ENCODE measurements at places on chromosomes 4 and X.

DNA sequence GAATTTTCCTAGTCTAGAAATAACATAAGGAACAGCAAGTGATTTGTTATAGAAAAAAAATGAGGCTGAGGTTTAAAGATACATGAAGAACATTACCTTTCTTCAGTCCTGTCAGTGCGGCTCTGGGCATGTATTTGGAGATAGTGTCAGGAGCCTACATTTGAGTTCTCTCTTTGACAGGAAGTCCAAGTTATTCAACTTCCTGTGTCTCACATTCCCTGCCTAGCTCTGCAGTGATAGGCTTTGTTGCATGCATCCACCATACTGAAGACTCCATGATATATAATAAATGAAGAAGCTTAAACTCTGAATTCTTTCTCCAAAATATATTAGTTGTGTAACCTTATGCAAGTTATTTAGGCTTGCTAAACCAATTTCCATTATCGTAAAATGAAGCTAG is 148.7 kb downstream of the RELL1 start:
- no peak for DNase-seq

- DNase-seq = no peak
Measured at GRCh38 chr4:169203891-169204290, 66.9 kb downstream of the SH3RF1 start.

- no peak for DNase-seq
Measured at GRCh38 chr4:11529625-11530201, 101.0 kb upstream of the HS3ST1 start.

DNA sequence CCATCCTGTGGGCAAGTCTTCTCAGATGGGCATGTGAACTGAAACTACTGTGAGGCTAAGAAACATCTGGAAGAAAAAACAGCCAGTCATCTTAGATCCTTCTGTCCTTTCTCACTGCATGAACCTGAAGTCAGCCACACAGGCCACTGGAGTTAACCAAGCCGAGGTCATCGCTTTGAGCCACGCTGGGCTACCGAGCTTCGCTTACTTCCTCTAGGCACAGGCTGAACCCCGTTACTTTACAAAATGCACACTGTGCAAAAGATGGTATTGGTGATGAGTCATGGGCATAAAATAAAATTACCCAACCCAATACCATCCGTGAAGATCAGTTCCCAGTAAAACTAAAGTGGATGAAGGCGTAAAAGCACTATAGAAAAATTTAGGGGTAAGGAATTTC is 86.2 kb downstream of the MTMR1 start:
- no peak for DNase-seq

DNA sequence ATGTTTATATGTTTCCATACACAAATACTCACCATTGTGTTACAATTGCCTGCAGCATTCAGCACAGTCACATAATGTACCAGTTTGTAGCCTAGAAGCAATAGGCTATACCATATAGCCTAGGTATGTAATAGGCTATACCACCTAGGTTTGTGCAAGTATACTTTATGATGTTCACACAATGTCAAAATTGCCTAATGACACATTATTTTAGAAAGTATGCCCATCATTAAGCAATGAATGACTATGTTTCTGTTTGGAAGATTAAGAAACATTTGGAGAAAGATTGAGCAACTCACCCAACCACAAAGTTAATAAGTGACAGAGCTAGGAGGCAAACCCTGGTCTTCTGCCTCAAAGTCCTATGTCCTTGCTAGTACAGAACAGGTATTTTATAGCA is 96.8 kb upstream of the GRIA3 start:
- no peak for DNase-seq

DNA sequence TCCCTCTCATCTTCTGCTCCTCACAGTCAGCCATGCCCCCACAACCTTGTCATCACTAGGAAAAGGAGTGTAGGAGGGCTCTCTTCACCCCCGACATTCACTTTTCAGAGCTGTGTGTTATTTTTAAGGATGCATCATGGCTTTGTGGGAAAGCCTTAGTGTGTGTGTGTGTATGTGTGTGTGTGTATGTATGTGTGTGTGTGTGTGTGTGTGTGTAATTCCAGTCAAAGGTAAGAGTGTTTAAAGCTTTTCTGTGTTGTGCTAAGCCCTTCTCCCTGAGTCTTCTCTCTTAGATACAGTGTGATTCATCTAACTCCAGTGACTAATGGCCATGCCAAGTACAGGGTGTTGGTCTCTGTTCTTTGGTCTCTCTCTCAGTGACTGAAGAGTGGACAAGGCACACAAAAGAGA is 76.6 kb downstream of the CHIC2 start:
- no peak for DNase-seq

DNA sequence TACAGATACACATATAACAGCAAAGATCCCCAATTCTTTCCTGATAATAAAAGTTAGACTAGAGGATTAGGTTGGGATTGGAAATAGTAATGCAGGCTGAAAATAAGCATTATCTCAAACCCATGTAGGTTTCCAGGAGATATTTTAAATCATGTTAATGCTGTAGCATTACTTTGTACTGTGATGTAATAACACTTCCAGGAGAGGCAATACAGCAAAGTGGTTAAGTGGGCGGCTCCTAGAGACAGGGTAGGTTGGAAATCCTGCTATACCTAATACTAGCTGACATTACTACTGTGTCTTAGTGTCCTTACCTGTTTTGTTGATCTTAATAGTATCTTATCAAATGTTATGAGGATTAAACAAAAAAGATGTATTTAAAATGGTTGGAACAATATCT is 9.6 kb downstream of the PAICS start:
- no peak for DNase-seq

DNA sequence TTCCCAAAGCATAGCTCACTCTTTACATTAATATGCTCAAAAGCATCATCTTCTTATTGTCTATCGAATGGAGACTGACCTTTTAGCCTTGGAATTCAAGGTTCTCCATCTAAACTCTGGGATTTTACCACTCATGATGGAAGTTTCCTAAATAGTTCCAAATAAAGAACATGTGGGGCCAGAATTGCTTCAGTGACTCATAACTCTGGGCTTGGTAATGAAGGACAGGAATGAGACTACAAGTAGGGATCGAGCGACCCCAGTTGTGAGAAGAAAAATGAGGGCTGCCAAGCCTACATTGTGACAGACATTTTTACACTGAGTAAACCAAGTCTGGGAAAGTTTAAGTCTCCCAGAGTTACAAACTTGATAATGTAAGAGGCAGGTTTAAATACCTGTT is 269.9 kb downstream of the CBLL2 start:
- DNase-seq = no peak

- DNase-seq = no peak
Measured at GRCh38 chrX:10047133-10047532, 80.0 kb downstream of the CLDN34 start.

- no peak for DNase-seq
Measured at GRCh38 chr4:154660052-154660451, 47.6 kb upstream of the FGG start.

GRCh38 chrX:63506320-63506719 is 155.2 kb upstream of the SPIN4 start:
- DNase-seq = no peak

GRCh38 chr4:7389101-7389701 is 45.5 kb downstream of the PSAPL1 start:
- DNase-seq = peak; percentile 38

DNA sequence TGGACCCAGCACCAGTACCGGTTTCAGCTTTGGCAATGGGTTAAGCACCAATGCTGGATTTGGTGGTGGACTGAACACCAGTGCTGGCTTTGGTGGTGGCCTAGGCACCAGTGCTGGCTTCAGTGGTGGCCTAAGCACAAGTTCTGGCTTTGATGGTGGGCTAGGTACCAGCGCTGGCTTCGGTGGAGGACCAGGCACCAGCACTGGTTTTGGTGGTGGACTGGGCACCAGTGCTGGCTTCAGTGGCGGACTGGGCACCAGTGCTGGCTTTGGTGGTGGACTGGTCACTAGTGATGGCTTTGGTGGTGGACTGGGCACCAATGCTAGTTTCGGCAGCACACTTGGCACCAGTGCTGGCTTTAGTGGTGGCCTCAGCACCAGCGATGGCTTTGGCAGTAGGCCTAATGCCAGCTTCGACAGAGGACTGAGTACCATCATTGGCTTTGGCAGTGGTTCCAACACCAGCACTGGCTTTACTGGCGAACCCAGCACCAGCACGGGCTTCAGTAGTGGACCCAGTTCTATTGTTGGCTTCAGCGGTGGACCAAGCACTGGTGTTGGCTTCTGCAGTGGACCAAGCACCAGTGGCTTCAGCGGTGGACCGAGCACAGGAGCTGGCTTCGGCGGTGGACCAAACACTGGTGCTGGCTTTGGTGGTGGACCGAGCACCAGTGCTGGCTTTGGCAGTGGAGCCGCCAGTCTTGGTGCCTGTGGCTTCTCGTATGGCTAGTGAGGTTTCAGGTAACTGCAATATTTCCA is 9.8 kb downstream of the TRO start:
- DNase-seq = no peak

DNA sequence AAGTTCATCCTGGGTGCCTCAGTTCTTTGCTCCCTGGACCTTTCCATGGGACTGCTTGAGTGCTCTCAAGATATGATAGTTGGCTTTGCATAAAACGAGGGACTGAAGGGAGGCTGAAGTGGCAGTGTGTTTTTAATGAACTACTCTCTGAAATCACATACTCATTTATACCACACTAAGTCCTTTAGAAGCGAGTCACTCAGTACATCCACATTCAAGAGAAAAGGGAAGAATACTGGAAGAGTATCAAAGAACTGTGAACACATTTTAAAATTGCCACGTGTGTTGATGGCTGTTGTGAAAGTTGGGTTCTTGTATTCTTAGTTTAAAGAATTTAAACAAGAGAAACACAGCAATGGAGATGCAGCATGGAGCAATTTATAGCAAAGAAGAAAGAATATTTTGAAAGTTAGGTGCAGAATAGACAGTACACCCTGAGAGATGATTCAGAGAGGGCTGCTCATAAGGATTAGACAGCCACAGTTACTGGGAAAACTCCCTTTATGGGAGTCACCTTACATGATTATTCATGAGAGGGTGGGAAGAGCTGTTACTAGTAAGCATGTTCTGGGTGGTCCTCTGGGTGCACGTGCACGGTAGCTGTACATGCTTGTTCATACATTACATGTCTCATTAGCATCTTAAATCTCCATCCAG is 380.7 kb downstream of the ADGRL3 start:
- no peak for DNase-seq

DNA sequence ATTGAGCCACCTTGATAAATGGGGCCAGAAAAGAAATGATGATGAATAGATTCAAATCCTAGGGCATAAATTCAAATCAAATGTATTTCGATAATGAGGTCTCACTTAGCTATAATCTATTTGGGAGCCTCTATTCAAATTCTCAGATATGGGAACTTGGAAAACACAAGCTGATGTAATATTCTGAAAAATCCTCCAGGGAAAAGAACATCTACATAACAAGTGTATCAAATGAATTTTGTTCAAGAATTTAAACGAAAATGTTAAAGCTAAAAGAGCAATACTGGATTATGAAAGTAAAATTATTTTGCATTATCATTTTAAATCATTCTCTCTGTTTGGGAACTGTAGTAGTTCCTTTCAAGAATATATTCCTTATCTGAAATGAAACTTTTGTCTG is 38.9 kb upstream of the RAP1GDS1 start:
- no peak for DNase-seq

DNA sequence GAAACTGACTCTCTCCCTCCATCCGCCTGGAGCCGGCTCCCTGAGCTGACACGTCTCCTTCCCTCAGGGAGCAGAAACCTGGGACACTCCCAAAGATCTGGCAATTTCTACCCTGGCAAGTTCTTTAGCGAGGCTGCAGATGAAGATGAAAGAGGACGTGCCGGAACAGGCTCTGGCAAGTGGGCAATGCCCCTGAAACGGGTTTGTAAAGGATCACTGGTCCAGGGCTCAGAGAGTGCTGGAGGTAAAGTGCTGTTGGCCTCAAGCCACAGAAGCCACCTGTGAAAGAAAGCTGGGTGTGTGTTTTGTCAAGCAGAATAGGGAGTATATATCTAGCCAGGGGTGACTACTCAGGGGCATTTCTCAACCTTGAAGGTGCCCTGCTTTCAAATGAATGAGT is 131.4 kb upstream of the ATP6AP2 start:
- DNase-seq = no peak

DNA sequence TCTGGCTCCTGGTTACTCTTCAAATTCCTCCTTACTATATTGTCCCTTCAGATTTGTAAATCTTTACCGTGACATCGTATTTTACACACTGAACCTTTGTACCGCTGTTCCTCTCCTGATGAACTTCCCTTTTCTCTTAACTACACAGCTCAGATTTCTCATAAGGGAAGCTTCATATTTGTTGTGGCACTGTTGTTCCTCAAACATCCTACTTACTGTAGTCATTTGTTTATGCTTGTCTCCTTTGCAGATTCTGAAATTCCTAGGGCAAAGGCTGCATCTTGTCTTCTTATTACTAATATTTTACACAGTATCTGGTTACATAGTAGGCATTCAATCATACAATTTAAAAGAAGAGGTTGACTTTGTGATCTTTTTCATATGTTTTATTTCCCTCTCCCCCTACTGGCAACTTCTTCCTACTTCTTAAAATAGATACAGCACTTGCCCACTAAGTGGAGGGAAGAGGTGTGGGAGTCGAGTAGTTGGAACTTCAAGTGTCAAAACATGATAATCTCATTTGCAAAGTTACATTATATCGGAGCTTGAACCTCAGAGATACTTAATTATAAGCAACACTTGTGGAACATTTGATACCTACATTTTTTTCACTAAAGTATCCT is 50.0 kb downstream of the TET2 start:
- no peak for DNase-seq

- no peak for DNase-seq
Measured at GRCh38 chr4:105088110-105088879, 58.4 kb upstream of the TET2 start.

- no peak for DNase-seq
Measured at GRCh38 chr4:3529363-3529762, 2.9 kb downstream of the LRPAP1 start.

- DNase-seq = no peak
Measured at GRCh38 chr4:174696657-174697056, 132.4 kb downstream of the GLRA3 start.

- DNase-seq = no peak
Measured at GRCh38 chr4:22778547-22779163, 85.9 kb downstream of the GBA3 start.

DNA sequence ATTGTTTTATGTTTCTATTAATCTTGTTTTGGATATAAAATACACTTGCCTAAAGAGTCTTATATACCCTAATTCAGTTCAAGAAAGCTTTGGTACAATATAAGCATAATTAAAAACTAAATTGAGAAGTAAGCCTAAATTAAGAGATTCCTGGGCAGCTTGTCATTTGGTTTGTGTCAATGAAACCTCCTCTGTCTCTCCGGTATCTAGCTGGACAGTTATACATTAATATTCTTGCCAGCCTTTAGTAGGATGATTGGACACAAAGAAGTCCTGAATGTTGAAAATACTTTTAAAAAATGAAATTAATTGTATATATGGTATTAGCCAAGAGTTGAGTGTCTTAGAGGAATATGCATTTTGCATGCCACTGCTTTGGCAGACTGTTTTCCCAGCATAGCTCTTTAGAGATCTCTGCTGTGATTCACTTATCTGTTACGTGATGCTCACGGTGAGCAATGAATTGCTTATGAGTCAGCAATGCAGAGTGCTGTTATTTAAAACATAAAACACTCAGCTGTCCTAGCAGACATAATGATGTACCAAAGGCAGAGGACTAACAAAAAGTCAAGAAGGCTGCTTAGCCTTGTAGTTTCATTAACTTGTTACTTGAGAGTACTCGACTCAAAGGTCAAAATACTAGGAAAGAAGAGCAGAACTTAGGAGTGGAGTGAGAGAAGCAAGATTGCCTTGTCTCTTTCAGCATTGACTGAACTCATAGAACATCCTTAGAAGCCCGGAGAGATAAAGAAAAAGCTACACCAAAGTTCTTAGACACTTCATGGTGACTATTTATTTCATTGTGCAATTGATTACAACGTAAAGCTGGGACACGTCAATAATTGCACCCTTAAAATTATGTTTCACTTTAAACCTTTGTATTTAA is 1296.1 kb upstream of the PCDH7 start:
- DNase-seq = no peak

All from activated naive CD4-positive, alpha-beta T cell treated with anti-CD3 and anti-CD28 coated beads, Interleukin-2, amount 50 U/mL, for 72 hours (primary cell).